Activated CD8-positive, alpha-beta memory T cell treated with anti-CD3 and anti-CD28 coated beads, Interleukin-2, amount 50 U/mL, for 4 hours (primary cell): ENCODE measurements at places on chromosomes 3 and 15.
A peak's percentile ranks its signal among the peaks of the same experiment; 100 is the strongest.

DNA sequence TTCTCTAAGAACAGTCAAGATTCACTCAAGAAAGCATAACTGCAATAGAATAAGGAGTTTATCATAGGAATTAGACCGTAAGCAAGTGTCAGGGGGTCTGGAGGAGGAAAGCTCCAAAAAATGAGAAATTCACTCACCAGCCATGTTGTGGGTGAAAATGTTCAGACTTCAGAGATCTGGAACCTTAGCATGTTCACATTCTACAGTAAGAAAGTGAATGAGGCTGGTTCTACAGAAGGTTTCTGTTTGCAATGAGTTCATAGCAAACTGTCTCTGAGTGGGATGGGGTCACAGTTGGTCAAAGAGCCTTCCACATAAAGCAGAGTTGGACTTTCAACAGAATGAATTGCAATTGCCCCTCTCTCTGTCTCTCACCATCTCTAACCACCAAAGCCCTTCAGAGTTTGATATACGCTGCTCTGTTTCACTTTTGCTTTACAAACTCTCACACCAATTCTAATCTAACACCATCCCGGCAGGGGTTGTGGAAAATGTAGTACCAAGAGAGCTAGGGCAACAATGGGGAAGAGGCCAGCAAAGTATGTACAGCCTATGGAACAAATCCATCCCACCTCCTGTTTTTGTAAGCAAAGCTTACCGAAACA, 581.8 kb upstream of the UBE2E2 start:
- DNase-seq = no peak

DNA sequence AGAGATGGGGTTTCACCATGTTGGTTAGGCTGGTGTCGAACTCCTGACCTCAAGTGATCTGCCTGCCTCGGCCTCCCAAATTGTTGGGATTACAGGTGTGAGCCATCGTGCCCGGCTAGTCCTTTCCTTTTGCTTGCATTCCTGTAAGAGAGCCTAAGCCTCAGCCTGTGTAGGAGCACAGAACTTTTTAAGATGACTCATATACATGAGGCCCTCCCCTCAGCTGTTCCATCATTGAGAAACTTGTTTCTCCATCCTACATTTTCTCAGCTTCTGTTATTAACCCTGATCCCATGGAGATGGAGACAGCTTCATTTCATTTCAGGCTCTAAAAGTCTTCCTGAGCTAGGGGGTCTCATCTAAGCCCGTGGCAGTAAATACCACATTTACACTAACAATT, 123.3 kb downstream of the PLOD2 start:
- no peak for DNase-seq

- DNase-seq = no peak
Measured at GRCh38 chr3:13370609-13371008, 49.5 kb downstream of the NUP210 start.

DNA sequence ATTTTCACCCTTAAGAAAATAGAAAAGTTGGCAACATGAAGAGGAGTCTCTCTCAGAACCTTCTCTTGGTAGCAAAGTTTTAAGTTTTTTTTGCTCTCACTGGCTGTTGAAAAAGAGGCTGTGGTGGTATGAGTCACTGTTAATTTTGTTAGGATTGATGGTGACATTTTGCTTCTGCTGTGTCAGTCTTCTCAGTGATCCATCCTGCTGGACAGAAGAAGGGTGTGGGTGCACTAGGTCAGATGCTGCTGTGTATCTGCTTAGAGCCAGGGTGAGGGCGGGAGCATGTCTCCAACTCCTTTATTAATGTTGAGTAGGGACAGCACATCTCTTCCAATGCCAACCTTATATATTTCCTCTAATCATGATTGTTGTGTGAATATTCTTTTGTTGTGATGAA, 369.5 kb downstream of the FEZF2 start:
- no peak for DNase-seq

GRCh38 chr3:97952872-97953271, 19.4 kb downstream of the RIOX2 start:
- DNase-seq = no peak

GRCh38 chr15:40409366-40409765, 3.8 kb downstream of the IVD start:
- no peak for DNase-seq

DNA sequence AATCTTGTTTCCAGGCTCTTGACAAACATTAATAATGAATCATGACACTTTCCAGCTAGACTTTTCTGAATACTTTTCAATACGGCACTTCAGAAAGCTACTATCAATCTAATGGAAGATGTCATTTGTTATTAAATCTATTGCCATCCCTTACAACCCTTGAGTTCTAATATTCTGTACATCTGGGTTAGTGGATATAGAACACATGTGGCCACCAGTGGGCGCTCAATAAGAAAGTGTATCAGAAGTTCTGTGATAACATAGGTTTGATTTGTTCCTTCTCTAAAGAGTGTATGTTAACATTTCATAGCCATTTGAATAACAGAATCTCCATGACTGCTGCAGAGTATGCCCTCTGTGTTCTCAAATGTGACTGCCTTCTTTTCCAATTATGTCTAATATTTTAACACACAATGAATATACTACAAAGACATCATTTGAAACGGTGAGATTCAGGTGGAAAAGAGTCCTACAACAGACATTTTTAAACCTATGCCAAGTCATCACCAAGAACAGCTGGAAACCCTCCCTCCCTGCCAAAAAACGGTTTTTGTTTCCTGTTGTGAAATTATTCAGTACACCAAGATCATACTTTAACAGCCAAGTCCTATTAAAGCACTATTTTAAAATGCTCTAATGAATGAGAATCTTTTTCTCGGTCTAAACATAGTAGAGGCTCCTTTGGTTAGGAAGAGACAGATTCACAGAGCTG, 22.2 kb downstream of the ALDH1A2 start:
- peak; percentile 22 for DNase-seq
